NCI-H774 (cell line): ENCODE measurements at places on chromosomes 16 and 17.

DNA sequence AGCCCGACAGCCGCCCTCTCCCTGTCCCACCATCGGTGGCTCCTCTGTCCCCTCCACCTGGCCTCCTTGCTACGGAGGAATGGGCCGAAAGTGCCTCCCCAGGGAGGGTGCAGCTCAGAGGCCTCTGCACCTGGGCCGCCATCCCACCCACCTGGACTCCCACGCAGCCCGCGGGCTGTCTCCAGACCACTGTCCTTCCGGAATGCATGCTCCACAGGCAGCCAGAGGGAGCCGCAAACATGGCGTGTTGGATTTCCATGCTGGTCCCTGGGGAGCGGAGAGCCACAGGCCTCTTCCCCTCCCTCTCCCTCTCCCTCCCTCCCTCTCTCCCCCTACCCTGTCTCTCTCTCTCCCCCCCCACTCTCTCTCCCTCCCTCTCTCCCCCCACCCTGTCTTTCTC, 3.0 kb downstream of the SSTR5 start:
- no peak for DNase-seq

DNA sequence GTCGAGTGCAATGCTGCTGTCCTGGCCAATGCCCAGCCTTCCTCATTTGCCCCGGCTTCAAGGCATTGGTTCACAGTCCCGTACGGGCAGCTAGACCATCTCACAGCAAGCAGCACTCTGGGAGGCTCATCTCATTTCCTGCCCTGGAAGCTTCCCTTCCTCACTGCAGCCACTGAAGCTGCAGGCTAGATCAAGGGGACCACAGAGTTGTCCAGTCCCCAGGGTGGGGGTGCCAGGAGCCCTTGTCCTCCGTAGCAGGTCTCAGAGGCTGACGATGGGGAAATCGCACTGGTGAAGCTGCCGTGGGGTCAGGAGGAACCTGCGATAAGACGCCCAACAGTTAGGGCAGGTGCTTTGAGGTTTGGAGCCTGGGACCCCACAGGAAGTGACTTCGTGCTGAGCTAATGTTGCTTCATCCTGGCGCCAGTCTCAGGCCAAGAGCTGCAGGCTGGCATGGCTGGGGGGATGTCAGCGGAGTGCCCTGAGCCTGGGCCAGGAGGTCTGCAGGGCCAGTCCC, at the start of gene SPNS3:
SPNS3 (plus strand) TSS at position 426 of the 517 bp plus-strand sequence; CDS start at position 454, 28 bp downstream.
- DNase-seq: no peak

DNA sequence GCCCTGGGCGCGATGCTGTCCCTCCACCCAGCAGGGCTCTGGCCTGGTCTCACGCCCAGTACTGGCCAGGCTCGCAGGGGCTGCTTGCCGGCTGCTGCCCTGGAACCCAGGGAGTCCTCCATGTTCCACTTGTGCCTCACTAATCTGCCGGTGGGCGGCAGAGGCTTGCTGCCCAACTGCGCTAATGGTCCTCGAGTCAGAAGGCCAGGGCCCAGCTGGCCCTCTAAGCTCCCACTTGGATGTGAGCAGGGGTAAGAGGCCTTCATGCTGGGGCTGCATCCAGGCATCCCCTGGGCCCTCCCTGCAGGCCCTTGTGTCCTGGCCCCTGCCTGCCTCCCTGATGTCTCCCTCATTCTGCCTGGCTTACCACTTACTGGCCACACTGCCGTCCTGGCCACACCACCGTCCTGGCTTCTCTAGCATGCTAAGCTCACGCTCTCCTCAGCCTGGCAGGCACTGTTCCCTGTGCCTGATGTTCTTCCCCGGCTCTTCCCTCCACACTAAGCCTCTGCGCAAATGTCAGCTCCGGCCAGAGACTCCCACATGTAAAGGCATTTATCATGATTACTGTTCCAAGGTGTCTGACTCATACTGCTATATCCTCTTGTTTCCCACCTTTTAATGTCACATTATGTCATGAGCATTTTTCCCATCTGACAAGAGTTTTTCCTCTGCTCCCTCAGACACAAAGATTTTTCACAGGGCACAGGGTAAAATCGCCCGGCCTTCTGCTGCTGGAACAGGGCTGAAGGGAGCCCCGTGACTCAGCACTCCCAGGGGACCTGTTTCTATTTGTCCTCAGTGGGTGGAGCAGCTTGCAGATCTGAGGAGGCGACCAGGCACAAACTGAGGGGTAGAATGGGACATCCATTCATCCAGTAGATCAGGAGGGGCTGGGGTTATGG, 15.9 kb downstream of the B9D1 start:
- no peak for DNase-seq

DNA sequence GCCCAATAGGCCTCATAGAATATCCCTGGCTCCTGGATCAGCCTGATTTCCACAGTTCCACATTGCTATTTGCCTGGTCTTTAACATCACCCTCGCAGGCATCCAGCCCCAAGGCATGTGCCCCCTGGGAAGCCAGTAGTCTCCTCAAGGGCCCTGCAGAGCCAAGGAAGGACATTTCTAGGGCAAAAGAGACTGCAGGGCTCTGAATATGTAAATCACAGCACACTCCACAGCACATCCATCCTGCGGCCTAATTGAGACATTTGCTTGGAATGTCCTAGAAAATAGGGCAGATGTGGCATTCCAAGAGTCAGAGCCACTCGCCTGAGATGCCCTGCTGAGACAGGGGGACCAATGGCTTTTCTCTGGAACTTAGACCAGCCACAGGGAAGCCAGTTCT, 11.4 kb upstream of the C16orf78 start:
- no peak for DNase-seq

GRCh38 chr17:57569021-57569420, 176.1 kb downstream of the CCDC182 start:
- DNase-seq: no peak

GRCh38 chr17:43983515-43984411, 20.7 kb upstream of the NAGS start:
- peak; percentile 22 for DNase-seq

- DNase-seq: no peak
Observed at GRCh38 chr16:81817789-81818567, 38.9 kb downstream of the PLCG2 start.

GRCh38 chr16:69110406-69110805, 5.0 kb downstream of the HAS3 start:
- no peak for DNase-seq

- no peak for DNase-seq
Observed at GRCh38 chr16:10145542-10146035, 36.6 kb downstream of the GRIN2A start.

- no peak for DNase-seq
Observed at GRCh38 chr17:56217921-56218320, 64.6 kb downstream of the ANKFN1 start.

GRCh38 chr16:19774024-19774423, 56.0 kb downstream of the IQCK start:
- no peak for DNase-seq

GRCh38 chr17:73042809-73043685, 49.4 kb downstream of the SLC39A11 start:
- DNase-seq: no peak

DNA sequence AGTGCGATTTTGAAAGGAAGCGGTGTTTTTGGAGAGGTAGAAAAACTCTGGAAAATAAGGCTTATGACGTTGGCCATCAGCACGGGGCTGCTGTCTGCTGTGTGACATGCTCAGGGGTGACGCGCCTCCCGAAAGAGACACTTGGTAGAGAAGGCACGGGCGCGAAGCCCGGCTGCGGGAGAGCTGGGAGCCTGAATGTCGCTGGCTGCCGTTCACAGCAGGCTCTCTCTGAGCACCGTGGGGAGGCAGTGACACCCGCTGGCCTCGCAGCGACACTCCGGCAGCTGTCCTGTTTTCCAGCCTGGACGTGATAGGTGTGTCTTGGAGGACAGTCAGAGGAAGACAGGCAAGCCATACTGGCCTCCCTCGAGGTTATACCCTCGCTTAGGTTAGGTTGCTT, 759.1 kb upstream of the RBFOX1 start:
- no peak for DNase-seq

- DNase-seq: no peak
Observed at GRCh38 chr16:85028685-85029407, 1.3 kb downstream of the KIAA0513 start.

GRCh38 chr17:59439741-59440211, 108.3 kb downstream of the YPEL2 start:
- DNase-seq: no peak

- no peak for DNase-seq
Observed at GRCh38 chr17:59357219-59357697, 25.8 kb downstream of the YPEL2 start.

DNA sequence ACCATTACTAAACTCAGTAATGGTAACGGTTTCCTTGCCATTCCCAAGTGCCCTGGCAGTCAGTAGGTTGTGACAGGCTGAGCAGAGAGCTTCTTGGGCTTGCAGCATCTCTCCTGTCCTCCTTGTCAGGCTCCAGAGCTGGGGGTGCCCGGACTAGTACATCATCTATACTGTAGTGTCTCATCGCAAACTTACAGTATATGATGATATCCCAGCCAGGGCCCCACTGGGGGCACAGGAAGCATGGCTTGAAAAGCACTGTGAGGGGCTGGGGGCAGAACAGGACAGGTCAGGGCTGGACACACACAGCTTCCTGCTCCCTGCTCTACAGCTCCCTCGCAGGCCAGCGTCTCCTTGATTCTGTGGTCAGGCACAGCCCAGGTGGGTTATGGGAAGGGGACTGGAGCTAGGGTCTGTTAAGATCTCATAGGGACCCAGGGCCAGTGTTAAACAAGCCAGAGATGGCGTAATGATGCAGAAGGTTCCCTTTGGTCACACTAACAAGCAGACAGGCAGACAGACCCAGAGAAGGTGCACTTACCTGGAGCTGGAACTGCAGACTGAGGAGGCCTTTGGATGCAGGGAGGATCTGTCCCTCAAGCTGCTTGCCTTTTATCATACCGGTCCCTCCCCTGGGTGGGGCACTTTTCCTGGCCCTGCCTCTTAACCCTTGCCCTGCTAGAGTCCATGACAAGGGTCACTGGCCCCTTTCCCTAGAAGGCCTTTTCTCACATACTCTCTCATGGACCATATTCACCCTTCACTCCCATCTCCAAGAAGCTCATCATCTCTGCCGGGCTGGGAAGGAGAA, 6.8 kb downstream of the ERAL1 start:
- no peak for DNase-seq

- DNase-seq: no peak
Observed at GRCh38 chr17:46831573-46832330, 13.3 kb upstream of the WNT3 start.

DNA sequence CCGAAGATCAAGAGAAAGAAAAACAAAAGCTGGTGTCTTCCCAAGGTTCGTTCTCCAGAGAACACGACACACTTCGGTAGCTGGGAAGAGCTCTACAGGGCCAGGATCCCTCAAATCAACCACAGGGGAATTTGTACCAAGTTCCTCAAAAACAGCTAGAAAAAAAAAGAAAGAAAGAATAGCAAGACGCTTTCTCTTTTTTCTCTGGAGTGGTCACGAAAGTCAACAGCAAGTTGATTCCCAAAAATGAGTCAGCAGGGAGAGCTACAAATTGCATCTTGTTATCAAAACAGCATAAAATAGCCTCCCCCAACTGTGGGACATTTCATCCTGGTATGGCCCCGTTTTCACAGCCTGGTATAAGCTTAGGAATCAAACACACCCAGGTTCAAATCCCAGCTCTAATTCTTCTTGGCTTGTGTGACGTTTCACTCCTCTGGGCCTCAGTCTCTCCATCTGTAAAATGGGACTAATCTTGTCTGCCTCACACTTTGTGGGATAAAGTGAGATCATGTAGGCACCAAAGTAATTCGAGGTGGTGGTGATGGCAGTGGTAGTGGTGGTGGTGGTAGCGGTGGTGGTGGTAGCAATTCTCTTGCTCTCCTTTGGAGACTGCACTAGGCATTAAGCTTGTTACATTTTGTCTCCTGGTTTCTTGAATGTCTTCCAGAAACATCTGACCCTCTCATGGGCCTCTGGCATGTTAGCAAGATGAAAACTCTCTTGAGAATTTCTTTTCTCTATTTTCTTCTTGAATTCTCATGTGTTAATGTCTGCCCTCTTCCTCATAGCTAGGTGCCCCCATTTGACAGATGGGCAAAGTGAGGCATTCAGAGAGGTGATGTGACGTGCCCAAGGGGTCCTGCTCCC, 988 bp upstream of the IL21R start:
- DNase-seq: no peak

GRCh38 chr17:50630524-50631194, 4.0 kb upstream of the ABCC3 start:
- DNase-seq: peak; percentile 66

GRCh38 chr16:3530371-3530914, 29.6 kb downstream of the CLUAP1 start:
- DNase-seq: no peak

DNA sequence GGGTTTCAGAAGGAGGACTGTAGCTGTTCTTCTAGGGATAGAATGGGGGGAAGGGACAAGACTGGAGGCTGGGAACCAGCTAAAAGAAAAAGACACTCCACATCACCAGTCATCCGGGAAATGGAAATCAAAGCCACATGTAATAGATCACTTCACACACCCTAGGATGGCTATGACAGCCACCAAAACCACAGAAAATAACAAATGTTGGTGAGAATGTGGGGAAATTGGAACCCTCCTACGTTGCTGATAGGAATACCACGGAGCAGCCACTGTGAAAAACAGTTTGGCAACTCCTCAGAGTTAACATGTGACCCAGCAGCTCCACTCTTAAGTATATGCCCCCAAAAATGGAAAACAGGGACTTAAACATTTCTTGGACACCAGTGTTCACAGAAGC, 2.3 kb downstream of the TLE7 start:
- DNase-seq: no peak

GRCh38 chr17:75693500-75694481, 26.7 kb downstream of the SAP30BP start:
- no peak for DNase-seq

DNA sequence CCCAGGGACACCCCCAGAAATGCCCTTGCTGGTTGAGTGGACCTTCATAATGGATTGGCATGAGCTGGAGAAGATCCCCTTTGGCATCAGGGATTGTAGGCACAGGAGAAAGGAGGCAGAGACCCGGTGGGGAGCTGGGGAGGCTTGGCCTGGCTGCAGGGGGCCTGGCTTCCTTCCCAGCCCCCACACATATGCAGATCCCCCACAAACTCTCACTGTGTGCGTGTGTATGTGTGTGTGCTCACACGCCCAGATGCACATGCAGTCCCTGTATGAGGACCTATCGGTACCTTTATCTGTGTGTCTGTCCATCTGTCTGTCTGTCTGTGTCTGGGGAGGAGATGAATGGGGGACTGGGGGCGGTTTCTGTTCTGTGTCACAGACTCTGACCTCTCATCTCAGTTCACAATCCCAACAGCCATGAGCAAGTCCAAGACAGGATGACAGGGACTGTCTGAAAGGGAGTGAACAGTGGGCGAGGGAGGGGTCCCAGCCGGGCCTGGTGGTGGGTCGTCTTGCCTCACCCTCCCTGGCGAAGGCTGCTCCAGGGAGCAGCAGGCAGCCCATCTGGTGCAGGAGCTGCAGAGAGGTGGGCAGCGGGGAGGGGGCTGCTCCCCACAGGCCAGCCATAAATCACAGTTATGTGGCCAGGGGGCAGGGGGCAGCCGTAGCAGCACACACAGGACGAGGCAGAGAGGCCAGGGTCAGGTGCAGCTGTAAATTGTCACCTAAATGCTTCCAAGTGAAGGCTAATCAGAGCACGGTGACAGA, 46.7 kb upstream of the LHX1 start:
- DNase-seq: no peak

DNA sequence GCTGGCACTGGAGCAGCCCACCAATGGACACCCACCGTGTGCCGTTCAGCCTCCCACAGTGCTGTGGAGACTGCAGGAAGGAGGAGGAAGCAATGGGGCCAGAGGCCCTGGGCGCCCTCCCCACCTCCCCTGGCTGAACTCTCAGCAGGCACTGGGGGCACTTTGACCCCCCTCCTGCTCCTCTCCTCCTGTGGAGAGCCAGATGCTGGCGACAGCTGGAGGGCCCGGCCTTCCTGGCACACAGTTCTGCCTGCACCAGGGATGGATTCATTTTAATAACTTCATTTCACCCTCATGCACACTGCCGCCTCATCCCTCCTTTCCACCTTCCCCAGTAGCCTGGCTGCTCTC, 6.0 kb downstream of the NXPH3 start:
- no peak for DNase-seq
